ENCODE measurements at places on chromosomes 11 and 22.

DNA sequence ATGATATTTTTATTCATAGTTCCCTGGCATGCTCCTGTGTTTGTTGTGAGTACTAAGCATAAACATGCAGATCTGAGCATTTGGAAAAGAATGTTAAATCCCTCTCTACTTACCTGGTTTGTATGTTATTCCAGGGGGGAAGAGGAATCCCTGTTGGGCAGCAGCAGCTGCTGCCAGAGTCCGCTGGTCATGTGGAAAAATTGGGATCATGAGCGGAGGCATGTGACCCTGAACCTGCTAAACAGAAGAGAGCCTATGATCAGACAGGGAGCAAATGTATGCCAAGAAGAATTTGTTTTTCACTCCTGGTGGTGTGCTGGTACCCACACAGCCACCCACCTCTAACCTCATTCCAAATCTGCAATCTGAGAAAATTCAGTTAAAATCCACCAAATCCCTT lies 244.7 kb downstream of the SOX6 start:
- DNase-seq: no peak

GRCh38 chr11:2795491-2795991 lies 90.0 kb downstream of the CDKN1C start:
- DNase-seq: no peak

DNA sequence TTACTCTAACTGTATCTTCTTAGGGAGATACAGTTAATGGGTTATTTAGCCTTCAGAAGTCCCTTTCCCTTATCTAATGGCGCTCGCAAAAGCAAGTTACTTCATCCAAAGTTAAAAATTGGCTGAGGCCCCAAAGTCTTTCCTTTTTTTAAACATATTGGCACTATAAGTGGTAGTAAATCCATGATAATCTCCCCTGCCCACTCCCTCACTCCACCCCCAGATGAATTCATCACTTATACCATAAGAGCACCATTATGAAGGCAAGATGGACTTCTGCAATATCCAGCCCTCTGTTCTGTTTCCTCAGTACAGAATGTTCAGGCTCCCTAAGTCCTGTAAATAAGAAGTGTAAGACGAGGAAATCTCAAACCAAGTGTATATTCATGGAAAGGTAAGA lies 37.7 kb downstream of the CHKA start:
- DNase-seq: no peak

- DNase-seq: no peak
Measured at GRCh38 chr22:17472932-17473331, 90.4 kb upstream of the SLC25A18 start.

- DNase-seq: no peak
Measured at GRCh38 chr11:102317768-102318103, 452 bp downstream of the BIRC3 start.

- no peak for DNase-seq
Measured at GRCh38 chr11:116166573-116167465, 606.0 kb downstream of the BUD13 start.

Measured in activated CD4-positive, CD25-positive, alpha-beta regulatory T cell (primary cell).